Fibroblast of the aortic adventitia (primary cell): ENCODE measurements at places on chromosomes 5 and 9. TPM values are rescaled to one million over a fixed set of nuclear protein-coding genes. Genes with fewer than 3 reads are reported as not detected.

Gene PKD2L2
- not detected in 2 replicates for total RNA-seq

GRCh38 chr9:76297721-76298239, 96.4 kb downstream of the RFK start:
- peak; percentile 77 for DNase-seq

GRCh38 chr9:120187758-120188157, 392.2 kb downstream of the CDK5RAP2 start:
- DNase-seq, result no peak

DNA sequence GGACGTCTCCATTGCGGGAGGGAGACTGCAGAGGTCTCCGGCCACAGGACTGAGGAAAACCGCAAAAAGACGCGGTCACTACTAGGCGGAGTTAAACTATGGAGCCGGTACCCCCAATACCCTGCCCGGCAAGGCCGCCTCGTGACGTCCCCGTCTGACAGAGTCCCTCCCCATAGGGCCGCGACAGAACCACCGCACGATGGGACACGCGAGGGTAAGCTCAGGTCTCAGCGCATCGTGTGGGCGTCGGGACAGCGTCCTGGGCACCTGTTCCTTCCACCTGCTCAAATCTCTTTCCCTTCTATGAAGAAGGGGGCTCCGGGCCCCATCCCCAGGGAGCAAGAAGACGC, 35.2 kb upstream of the GLDC start:
- DNase-seq, result peak; percentile 36
